ENCODE measurements at places on chromosomes 13 and 19. TPM values are rescaled to one million over a fixed set of nuclear protein-coding genes. Genes with fewer than 3 reads are reported as not detected.
A peak's percentile ranks its signal among the peaks of the same experiment; 100 is the strongest.

- H3K27me3 ChIP-seq: no peaks in the 10 kb centered on the region
- H3K27ac ChIP-seq: peak overlapping the region; percentile 36
- peak; percentile 69 for DNase-seq
- H3K36me3 ChIP-seq: peaks cover 65% of the 10 kb centered on the region
Observed at GRCh38 chr19:34217952-34218817, 36.2 kb upstream of the GARRE1 start.

GRCh38 chr13:41917641-41918040, 43.3 kb downstream of the VWA8 start:
- no peak for DNase-seq
- H3K4me1 ChIP-seq: peaks cover 27% of the 10 kb centered on the region
- peak overlapping the region; percentile 60 for H3K27ac ChIP-seq
- no peak overlapping the region for H3K4me3 ChIP-seq
- H3K27me3 ChIP-seq: no peaks in the 10 kb centered on the region

- H3K27me3 ChIP-seq: no peaks in the 10 kb centered on the region
- H3K4me3 ChIP-seq: no peak overlapping the region
- H3K36me3 ChIP-seq: no peaks in the 10 kb centered on the region
- no peak overlapping the region for H3K27ac ChIP-seq
- no peaks in the 10 kb centered on the region for H3K4me1 ChIP-seq
Observed at GRCh38 chr19:18735324-18735723, 51.8 kb downstream of the CRTC1 start.

- no peak overlapping the region for H3K27ac ChIP-seq
- no peak overlapping the region for H3K4me3 ChIP-seq
- no peaks in the 10 kb centered on the region for H3K4me1 ChIP-seq
- no peaks in the 10 kb centered on the region for H3K36me3 ChIP-seq
- no peaks in the 10 kb centered on the region for H3K27me3 ChIP-seq
Observed at GRCh38 chr13:37175996-37176395, 70.5 kb upstream of the CSNK1A1L start.

The ZDHHC20 gene
- total RNA-seq: 92.0 TPM

The ADGRE3 gene
- not detected for total RNA-seq

The OR7A5 gene
- not detected for total RNA-seq

GRCh38 chr13:71477735-71478134, 389.3 kb downstream of the DACH1 start:
- no peaks in the 10 kb centered on the region for H3K4me1 ChIP-seq
- no peaks in the 10 kb centered on the region for H3K36me3 ChIP-seq
- H3K27me3 ChIP-seq: no peaks in the 10 kb centered on the region
- no peak overlapping the region for H3K4me3 ChIP-seq
- no peak for DNase-seq

- H3K27me3 ChIP-seq: no peaks in the 10 kb centered on the region
- H3K4me1 ChIP-seq: peaks cover 12% of the 10 kb centered on the region
Observed at GRCh38 chr19:34967551-34967950, 3.5 kb upstream of the ZNF792 start.

The VWA8 gene
- 13.5 TPM for total RNA-seq

- peaks cover 13% of the 10 kb centered on the region for H3K4me1 ChIP-seq
- peak overlapping the region; percentile 30 for H3K4me3 ChIP-seq
- no peaks in the 10 kb centered on the region for H3K36me3 ChIP-seq
Observed at GRCh38 chr13:109569958-109570711, 216.2 kb downstream of the IRS2 start.

DNA sequence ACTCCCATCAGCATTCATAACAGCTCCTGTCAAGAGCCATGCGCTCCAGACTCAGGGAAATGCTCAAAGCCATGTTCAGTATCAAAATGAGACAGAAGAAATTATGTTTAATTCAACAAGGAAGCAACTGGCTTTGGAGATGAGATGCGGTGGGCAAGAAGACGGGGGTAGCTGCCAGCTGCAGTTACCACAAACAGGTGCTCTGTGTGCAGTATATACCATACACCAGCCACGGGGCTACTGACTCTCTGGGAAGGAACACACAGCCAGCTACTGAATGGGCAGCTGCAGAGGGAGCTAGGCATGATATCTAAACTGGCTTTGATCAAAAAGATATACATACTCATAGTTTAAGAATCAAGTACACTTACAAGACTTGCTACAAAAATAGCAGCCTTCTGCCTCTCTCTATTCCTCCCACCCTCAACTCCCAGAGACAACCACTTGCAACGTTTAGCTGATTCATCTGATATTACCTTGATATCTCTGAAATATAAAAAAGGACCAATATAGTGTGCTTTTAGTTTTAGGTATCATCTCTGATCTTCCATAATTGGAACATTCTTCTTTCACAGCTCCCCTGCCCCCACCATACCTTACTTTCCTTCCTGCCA, 593.0 kb downstream of the UQCRFS1 start:
- no peaks in the 10 kb centered on the region for H3K27me3 ChIP-seq
- no peaks in the 10 kb centered on the region for H3K36me3 ChIP-seq
- H3K4me1 ChIP-seq: no peaks in the 10 kb centered on the region
- DNase-seq: no peak
- no peak overlapping the region for H3K27ac ChIP-seq

GRCh38 chr13:97967226-97967625, 13.8 kb downstream of the IPO5 start:
- DNase-seq: no peak
- H3K36me3 ChIP-seq: no peaks in the 10 kb centered on the region
- H3K4me3 ChIP-seq: no peak overlapping the region
- no peak overlapping the region for H3K27ac ChIP-seq

The HIF3A gene
- total RNA-seq: not detected

- no peaks in the 10 kb centered on the region for H3K36me3 ChIP-seq
- H3K27ac ChIP-seq: no peak overlapping the region
- DNase-seq: no peak
- H3K27me3 ChIP-seq: no peaks in the 10 kb centered on the region
- H3K4me1 ChIP-seq: no peaks in the 10 kb centered on the region
Observed at GRCh38 chr13:107838588-107839161, 376.7 kb downstream of the LIG4 start.

The CCDC70 gene
- not detected for total RNA-seq

DNA sequence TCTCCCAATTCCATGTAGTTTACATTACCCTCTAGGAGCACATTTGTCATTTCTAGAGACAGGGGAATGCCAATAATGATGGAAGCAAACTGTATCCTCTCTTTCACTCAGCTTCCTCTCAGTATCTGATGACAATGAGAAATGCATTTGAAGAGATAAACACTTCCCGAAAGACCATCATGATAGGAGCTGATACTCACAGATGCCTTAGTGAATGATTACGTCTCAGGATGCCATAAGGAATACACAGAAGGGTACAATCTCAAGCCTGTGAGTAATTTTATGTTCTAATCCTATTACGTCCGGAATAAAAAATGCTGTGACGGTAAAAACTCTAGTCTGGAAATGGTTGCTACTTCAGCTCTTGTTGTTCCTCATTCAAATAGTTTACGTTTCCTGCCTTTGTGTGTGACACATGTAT, 663.8 kb upstream of the MIR17HG start:
- DNase-seq: no peak
- no peak overlapping the region for H3K4me3 ChIP-seq
- no peaks in the 10 kb centered on the region for H3K36me3 ChIP-seq
- H3K4me1 ChIP-seq: no peaks in the 10 kb centered on the region
- H3K27ac ChIP-seq: no peak overlapping the region

DNA sequence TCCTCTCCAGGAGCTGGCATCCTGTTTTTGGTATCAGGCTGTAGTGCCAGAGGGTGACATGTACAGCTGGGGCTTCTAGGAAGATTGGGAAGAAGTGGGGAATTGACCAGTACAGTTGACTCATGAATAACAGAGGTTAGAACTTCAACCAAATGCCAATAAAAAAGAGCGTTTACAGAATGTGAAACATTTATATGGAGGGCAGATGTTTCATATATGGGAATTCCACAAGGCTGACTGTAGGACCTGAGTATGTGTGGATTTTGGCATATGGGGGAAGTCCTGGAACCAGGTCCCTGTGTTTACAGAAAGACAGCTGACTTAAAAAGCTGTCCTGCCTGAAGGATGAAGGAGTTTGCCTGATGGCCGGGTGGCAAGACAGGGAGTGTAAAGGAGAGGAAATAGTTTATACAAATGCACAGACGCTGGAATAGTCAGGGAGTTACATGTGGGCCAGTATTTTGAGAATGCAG, 5.2 kb downstream of the CHAMP1 start:
- no peaks in the 10 kb centered on the region for H3K27me3 ChIP-seq
- no peak for DNase-seq
- H3K4me3 ChIP-seq: no peak overlapping the region
- H3K36me3 ChIP-seq: peaks cover 57% of the 10 kb centered on the region
- H3K4me1 ChIP-seq: peaks cover 65% of the 10 kb centered on the region
- peak overlapping the region; percentile 3 for H3K27ac ChIP-seq

The METTL21C gene
- not detected for total RNA-seq

The RASIP1 gene
- 0.15 TPM for total RNA-seq

The CACTIN gene
- 20.5 TPM for total RNA-seq

The S1PR5 gene
- 0.63 TPM for total RNA-seq

- peaks cover 3% of the 10 kb centered on the region for H3K4me1 ChIP-seq
- H3K4me3 ChIP-seq: no peak overlapping the region
- no peaks in the 10 kb centered on the region for H3K27me3 ChIP-seq
- H3K27ac ChIP-seq: no peak overlapping the region
- H3K36me3 ChIP-seq: peaks cover 21% of the 10 kb centered on the region
Observed at GRCh38 chr13:51666374-51666773, 82.1 kb downstream of the WDFY2 start.

DNA sequence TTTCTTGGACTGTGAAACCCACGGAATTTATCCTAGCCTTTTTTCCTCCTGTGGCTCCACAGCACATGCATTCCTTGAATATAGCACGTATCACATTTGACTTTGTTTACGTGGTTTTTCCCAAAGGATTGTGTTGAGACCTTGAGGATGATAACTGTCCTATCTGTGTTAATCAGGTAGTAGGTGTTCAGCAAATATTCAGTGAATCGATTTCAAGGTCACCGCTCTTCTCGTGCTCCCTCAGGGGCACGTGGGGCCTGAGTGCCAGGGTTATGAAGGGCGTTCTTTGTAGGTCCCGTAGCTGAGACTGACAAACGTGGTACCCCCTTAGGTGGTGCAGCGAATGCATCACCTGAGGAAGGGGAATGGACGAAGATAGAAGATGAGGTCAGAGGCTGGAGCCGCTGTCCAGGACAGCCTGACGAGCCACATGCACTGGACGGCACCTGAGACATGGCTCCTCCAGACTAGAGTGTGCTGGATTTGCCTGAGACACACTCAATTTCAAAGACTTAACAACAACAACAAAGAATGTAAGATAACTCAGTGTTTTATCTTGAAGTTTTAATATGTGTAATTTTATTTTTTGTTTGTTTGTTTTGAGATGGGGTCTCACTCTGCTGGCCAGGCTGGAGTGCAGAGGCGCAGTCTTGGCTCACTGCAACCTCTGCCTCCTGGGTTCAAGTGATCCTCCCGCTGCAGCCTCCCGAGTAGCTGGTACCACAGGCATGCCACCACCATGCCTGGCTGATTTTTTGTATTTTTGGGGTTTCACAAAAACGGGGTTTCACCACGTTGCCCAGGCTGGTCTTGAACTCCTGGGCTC, 131.2 kb upstream of the RNF113B start:
- H3K4me3 ChIP-seq: no peak overlapping the region
- H3K27me3 ChIP-seq: peaks cover 3% of the 10 kb centered on the region
- DNase-seq: no peak
- H3K4me1 ChIP-seq: no peaks in the 10 kb centered on the region
- H3K36me3 ChIP-seq: no peaks in the 10 kb centered on the region

DNA sequence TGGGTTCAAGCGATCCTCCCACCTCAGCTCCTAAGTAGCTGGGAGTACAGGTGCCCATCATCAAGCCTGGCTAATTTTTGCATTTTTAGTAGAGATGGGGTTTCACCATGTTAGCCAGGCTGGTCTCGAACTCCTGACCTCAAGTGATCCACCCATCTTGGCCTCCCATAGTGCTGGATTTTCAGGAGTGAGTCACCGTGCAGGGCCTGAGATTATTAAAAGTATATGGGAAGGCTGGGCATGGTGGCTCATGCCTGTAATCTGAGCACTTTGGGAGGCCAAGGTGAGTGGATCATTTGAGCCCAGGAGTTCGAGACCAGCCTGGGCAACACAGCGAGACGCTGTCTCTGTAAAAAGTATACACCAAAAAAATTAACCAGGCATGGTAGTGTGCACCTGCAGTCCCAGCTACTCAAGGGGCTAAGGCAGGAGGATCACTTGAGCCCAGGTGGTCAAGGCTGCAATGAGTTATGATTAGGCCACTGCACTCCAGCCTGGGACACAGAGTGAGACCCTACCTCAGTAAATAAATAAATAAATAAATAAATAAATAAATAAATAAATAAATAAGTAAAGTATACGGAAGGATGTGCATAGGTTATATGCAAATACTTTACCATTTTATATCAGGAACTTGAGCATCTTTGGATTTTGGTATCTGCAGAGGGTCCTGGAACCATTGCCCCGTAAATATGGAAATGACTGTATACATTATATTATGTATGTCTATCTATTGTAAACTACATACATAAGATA, 854 bp downstream of the IL12RB1 start:
- H3K4me1 ChIP-seq: peaks cover 66% of the 10 kb centered on the region
- no peak for DNase-seq
- H3K27ac ChIP-seq: peak overlapping the region; percentile 98
- H3K36me3 ChIP-seq: peaks cover 31% of the 10 kb centered on the region
- peak overlapping the region; percentile 97 for H3K4me3 ChIP-seq
- no peaks in the 10 kb centered on the region for H3K27me3 ChIP-seq

The SHISA2 gene
- total RNA-seq: 0.43 TPM

The GZMM gene
- 45.1 TPM for total RNA-seq

DNA sequence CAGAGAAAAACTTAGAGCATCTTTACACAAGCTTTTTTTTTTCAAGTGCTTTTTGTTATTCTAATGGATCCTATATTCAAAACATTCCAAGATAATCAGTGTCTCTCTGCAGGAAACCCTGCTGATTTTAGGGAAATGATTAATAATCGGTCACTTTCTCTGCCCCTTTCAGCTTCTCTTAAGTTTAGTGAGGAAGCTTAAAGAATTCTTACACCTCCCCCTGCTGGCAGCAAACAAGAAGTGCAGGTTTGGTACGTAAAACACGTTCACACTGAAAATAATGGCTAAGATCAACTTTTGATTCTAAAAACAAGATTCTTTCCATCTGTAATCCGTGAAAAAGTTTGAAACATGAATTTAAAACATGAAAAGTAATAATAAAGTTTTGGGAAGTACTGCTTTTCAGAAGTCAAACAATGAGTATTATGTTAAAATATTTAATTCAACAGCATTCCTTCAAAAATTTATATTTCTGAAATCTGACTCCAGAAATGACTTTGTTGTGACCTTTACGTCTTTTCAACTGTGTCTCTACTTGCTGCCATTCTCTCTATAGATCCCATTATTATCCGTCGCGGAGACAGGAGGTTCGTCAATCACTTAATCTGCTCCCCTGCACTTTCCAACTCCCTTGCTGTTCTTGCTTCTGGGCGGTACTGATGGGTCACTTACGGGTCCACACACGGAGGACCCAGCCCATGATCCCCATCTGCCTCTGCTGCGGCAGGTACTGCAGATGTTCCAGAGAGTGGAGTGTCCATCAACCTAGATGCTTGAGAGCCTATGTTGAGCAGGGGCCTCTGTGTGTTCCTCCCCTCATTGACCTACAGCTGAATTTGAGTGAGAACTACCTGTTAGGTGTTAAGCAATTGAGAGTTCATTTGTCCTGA, 203.1 kb upstream of the EDNRB start:
- H3K36me3 ChIP-seq: no peaks in the 10 kb centered on the region
- DNase-seq: peak; percentile 29
- peaks cover 2% of the 10 kb centered on the region for H3K27me3 ChIP-seq
- H3K4me1 ChIP-seq: peaks cover 3% of the 10 kb centered on the region
- no peak overlapping the region for H3K4me3 ChIP-seq

The BSPH1 gene
- total RNA-seq: not detected

The CRLF1 gene
- not detected for total RNA-seq
